ENCODE measurements at places on chromosomes 1 and 21.

DNA sequence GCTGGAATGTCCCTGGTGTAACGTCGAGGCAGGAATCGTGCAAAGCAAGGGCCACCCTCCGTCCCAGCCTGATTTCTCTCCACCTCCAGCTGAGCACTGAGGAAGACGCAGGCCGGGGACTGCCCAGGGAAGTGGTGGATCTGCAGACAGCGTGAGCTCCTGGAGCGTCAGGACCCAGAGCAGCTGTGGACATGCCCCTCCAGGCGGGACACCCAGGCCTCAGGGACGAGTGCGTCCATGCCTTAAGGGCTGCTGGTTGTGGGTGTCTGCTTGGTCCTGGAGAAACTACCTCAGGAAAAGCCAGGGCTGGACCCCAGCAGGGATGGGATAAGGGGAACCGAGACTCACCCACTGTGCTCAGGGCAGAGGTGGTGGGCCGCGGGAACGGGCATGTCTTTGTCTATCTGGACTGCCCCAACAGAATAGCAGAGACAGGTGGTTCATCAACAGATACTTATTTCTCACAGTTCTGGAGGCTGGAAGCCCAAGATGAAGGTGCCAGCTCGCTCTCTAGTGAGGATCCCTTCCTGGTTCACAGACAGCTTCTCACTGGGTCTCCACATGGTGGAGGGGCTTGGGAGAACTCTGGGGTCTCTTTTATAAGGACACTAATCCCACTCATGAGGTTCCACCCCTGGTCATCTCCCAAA lies 5.8 kb upstream of the MMEL1 start:
- no peak for DNase-seq

- DNase-seq: no peak
Measured at GRCh38 chr1:118136187-118136941, 48.7 kb downstream of the SPAG17 start.

- DNase-seq: no peak
Measured at GRCh38 chr1:97042551-97042950, 321.0 kb downstream of the PTBP2 start.

- no peak for DNase-seq
Measured at GRCh38 chr1:165884690-165885304, 57.4 kb downstream of the UCK2 start.

GRCh38 chr1:98331718-98332311 lies 329.7 kb upstream of the SNX7 start:
- no peak for DNase-seq

DNA sequence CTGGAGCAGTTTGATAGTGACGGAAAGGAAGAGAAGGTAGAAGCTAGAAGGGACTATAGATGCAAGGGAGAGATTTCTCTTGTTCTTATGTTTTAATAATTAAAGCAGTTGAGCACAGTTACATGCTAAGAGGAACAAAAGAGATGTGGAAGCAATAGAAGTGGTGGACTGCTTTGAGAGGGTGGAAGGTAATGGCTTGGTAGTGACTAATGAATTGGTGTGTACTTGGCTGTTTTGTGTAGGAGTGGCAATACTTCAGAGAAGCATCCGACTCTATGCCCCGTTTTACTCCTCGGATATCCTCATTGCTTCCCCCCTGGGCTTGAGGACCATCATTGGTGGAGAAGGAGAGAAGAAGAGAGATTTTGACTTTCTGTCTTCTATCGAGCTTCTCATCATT lies 12.8 kb downstream of the UTP25 start:
- no peak for DNase-seq

DNA sequence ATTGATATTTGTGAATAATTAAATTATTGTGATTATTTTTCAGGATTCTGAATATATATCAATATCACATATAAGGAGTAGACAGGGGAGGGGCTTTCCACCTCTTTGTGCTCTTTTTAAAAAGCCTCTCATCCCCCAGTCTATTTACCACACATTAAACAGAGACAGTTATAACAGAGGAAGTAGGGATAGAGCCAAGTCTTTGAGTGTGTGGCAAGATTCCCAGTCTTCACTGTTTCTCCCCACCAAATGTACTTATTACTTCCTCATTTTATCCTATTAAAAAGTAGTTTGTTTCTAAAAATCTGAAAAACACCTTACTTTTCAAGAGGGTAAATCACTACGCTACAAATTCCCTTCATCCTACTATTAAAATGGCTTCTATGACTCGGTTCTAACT lies 46.7 kb downstream of the EPS15 start:
- no peak for DNase-seq

DNA sequence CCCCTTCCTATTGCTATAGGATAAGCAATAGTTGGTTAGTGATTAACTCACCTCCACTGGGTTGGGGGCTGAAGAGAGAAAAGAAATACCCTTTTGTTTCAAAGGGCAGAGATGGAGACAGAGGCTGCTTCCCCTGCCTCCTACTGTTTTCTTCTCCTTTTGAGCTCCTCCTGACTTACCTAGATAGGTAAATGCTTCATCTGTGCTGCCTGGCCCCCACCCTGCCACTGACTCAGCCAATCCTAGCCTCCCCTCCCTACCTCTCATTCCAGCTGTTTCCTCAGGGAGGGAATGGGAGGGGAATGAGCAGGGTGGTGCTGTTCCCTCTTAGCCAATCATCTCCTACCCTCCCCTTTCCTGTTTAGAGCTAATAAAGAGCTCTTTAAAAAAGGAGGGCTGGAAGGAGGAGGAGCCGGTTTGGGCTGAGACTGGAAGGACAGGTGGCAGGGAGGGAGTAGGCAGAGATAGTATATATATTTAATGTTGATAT lies at the start of gene C1orf116:
TSS of gene C1orf116 (minus strand) at position 229 of the 490 bp plus-strand sequence. CDS start 5,158 bp downstream, outside the sequence.
- DNase-seq: no peak

DNA sequence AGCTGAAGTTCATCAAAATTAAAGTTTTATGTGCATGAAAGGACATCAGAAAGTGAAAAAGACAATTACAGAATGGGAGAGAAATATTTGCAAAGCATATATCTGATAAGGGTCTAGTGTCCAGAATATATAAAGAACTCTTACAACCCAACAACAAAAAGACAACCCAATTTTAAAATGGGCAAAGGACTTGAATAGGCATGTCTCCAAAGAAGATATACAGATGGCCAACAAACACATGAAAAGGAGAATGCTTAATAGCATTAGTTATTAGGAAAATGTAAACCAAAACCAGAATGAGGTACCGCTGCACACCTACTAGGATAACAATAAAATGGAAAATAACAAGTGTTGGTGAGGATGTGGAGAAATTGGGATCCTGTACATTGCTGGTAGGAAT lies 1.7 kb upstream of the PSEN2 start:
- DNase-seq: no peak

DNA sequence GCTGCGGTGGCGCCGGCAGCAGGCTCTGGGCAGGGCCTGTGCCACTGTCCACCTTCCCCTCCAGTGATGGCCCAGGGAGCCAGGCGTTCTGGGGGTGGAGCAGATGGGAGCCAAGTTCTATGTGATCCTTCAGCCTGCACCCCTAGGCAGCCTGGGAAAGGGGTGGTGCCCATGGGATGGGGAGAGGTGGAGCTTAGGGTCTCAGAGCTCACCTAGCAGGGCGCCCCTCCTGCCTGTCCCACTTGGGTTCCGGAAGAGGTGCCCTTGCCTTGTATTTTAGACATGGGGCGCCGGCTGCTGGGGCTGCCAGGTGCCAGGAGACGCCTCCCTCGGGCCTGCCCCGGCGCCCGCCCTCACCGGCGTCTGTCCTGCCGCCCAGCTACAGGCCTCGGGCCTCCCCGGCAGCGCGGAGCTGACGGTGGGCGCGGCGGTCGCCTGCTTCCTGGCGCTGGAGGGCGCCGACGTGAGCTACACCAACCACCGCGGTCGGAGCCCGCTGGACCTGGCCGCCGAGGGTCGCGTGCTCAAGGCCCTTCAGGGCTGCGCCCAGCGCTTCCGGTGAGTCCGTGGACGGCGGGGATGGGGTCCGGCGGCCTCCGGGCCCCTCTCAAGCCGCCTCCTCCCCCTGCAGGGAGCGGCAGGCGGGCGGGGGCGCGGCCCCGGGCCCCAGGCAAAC lies 3.1 kb upstream of the MMP23B start:
- DNase-seq: peak; percentile 22

DNA sequence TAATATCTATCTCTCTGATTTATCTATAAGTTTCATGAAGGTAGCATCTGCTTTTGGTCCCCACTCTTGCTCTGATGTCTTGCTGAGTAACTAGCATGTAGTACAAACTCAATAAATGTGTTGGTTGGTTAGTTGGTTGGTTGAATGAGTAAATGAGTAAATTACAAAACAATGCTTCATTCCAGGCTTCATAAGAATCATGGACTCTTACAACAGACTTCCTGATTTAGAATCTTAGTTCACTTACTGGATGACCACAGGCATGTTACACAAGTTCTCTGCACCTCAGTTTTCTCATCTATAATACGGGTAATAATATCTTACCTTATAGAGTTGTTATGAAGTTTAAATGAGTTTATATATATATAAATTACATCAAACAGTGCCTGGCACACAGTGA lies 98.6 kb downstream of the ZNF281 start:
- DNase-seq: no peak

DNA sequence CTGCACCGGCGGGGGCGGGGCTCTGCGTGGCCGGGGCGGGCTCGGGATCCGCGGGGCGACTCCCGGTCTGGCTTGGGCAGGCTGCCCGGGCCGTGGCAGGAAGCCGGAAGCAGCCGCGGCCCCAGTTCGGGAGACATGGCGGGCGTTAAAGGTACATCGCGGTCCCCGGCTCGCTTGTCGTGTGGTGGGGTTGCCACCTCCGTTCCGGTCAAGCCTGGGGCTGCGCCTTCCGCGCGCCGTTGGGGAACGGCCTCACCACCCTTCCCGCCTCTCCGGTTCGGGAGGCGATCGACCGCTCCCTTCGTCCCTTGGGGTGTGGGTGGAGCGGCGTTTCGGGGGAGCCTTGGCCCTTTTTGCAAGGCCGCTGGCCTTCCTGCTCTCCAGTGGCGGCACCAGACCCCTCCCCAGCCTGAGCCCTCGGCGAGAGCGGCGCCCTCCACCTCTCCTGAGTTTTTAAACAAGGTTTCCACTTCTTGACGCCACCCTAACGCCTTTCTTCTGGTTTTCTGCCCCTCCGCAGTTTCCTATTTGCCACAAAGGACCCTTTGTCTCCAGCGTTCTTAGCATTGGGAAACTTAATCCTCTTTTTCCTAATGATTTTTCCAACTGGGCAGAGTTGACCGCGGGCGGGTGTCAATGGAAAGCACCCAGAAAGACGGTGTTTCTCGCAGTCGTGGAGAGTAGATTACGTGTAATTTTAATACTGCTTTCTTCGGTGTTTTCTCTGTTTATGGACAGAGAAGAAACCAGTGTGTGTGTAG lies at the start of the genes LEPR and LEPROT:
TSS of gene LEPR (plus strand) at position 79 of the 761 bp plus-strand sequence. CDS start 144,898 bp downstream, outside the sequence.
TSS of gene LEPROT (plus strand) at position 79 of the 761 bp plus-strand sequence. CDS start at position 136, 57 bp downstream.
- DNase-seq: no peak

GRCh38 chr1:107590900-107591622 lies 373.9 kb downstream of the VAV3 start:
- DNase-seq: no peak

GRCh38 chr1:167766538-167766937 lies 44.8 kb downstream of the MPZL1 start:
- no peak for DNase-seq

GRCh38 chr1:99751877-99752504 lies 14.4 kb downstream of the FRRS1 start:
- DNase-seq: no peak

DNA sequence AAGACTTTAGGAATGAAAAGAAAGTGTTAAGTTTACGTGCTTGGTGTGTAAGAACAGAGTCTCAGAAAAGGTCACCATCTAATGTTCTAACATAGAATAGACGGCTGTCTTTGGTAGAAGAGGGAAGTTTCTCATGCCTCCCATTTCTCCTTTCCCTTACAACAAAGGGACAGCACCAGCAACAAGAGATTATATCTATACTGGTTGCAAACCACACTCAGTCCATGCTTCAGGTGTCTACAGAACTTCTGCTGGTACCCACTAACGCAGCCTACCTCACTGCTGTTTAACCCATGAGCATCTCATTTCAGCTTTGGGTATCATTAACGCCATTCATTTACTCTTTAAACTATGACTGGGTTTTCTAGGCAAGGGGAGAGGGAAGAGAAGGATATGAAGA lies 9.2 kb upstream of the ITPKB start:
- DNase-seq: no peak

- DNase-seq: no peak
Measured at GRCh38 chr1:198788561-198789064, 149.8 kb downstream of the PTPRC start.

DNA sequence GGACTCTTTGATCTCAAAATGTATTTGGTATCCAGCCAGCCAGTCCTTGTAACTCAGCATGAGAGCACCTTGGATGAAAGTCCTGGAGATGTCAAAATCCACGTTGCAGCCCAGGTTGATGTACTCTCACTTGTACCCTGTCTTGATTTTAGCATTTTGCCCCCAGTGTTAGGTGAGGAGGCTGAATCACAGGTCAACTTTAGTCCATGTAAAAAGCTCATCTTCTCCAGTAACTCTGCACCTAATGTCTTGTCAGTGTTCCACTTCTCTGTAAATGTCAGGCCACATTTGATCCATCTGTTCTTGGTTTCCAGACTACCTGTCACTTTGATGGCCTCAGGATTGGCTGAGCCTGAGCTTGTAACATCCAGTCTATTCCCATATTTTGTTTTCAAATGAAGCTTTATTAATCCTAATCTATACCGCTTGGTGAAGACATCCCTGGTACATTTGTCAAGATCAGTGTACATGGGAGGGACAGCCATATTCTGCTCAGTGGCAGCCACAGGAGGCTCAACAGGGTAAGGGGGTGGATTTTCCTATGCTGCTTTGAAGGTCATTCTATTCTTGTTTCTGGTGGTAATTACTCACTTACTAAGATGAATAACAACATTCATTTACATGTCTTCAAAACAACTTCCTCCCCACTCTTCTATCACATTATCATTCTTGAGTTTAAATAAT lies 24.1 kb upstream of the FCRL3 start:
- DNase-seq: no peak

DNA sequence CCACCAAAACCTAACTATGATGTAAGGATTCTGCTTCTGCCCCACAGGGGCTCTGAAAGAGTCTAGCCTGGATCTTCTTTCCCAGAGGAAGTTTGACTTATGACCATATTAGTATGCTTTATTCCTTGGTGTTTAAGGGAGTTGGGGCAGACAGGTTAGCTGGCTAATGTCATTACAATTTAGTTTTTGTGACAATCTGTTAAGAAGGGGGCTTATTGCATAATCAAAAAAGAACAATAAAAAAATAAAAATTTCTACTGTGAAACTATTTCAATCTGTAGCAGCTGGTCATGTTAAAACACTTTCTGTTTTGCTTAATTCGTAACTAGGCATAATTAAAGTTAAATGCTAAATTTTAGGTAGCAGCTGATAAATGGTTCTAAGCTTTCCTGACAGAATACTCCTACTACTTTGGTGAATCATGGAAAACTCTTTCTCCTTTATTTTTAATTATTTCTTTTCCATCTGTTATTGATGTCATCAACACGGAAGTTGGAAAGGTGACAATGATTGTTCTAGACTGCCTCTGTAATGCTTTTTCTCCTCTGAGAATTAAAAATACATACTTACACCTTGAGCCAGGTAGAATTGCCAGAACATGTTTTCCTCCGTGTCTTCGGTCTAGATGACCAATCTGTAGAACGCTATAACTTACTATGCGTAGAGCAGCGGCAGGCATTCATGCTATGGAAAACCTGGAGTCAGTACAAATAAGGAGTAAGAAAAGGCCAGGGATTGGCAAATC lies 18.6 kb downstream of the DYRK3 start:
- DNase-seq: no peak

All from T-helper 22 cell (primary cell).